Mesothelial cell of epicardium (in vitro differentiated cells): ENCODE measurements at places on chromosomes 7 and 10. TPM values are rescaled to one million over a fixed set of nuclear protein-coding genes. Genes with fewer than 3 reads are reported as not detected.

Gene HOXA3
- 197 to 209 TPM (median 201 TPM) in 3 replicates for total RNA-seq

Gene NPSR1
- not detected in 3 replicates for total RNA-seq

Gene DNAJB9
- total RNA-seq = 14.1 to 14.6 TPM (median 14.5 TPM) in 3 replicates

Gene OR2A5
- total RNA-seq = not detected in 3 replicates

Gene ENO4
- 0.97 to 2.6 TPM (median 1.9 TPM) in 3 replicates for total RNA-seq

Gene GIMAP5
- not detected in 3 replicates for total RNA-seq

Gene FAM25A
- total RNA-seq = not detected in 3 replicates

Gene C7orf57
- not detected in 3 replicates for total RNA-seq

Gene CALN1
- total RNA-seq = 0.25 to 1.1 TPM (median 0.42 TPM) in 3 replicates

Gene PNLIPRP1
- not detected in 3 replicates for total RNA-seq

Gene TSPAN12
- 6.3 to 7.4 TPM (median 7.3 TPM) in 3 replicates for total RNA-seq

Gene PILRA
- total RNA-seq = 6.1 to 7.3 TPM (median 6.7 TPM) in 3 replicates

Gene ZNF425
- total RNA-seq = 7.0 to 7.3 TPM (median 7.2 TPM) in 3 replicates

Gene SORCS1
- total RNA-seq = 0.78 to 1.1 TPM (median 0.81 TPM) in 3 replicates

Gene ADCYAP1R1
- total RNA-seq = 0.18 to 0.38 TPM (median 0.36 TPM) in 3 replicates

Gene WEE2
- total RNA-seq = 0.09 TPM in 1 of 3 replicates, not detected in the others

Gene PALD1
- total RNA-seq = 4.9 to 5.6 TPM (median 4.9 TPM) in 3 replicates

Gene GPR15LG
- not detected in 3 replicates for total RNA-seq

Gene CDNF
- 1.7 to 2.3 TPM (median 2.2 TPM) in 3 replicates for total RNA-seq

Gene NSMCE4A
- total RNA-seq = 41.7 to 46.9 TPM (median 44.4 TPM) in 3 replicates

Gene TWIST1
- 111 to 126 TPM (median 120 TPM) in 3 replicates for total RNA-seq

Gene AS3MT
- 8.7 to 12.8 TPM (median 8.7 TPM) in 3 replicates for total RNA-seq

Gene UCMA
- total RNA-seq = not detected in 3 replicates

Gene STEAP2
- total RNA-seq = 2.9 to 3.4 TPM (median 3.1 TPM) in 3 replicates

Gene FRAT2
- 8.9 to 9.2 TPM (median 9.0 TPM) in 3 replicates for total RNA-seq

Gene SPDYE16
- 0.18 to 0.44 TPM (median 0.34 TPM) in 3 replicates for total RNA-seq

Gene OPN4
- total RNA-seq = not detected in 3 replicates

Gene CRHR2
- not detected in 3 replicates for total RNA-seq
